Activated CD4-positive, alpha-beta memory T cell treated with anti-CD3 and anti-CD28 coated beads for 36 hours (primary cell): ENCODE measurements at places on chromosomes 13 and 19.
A peak's percentile ranks its signal among the peaks of the same experiment; 100 is the strongest.

DNA sequence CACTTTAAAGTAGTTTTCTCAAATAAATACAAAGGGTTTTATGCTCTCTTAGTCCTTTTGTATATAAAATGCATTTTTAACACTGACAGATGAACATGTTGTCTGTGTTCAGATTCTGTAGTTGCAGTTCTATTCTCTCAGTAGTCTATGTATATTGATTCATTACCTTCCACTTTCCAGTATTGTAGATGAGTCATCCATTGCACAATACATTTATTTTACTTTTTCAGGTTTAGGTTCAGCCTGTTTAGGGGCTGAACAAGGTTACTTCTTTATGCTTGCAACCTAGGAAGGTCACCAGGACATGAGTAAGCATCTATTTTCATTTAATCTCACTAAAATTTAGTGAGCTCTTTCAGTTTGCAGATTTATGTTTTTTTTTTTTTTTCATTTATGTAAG lies 173.6 kb downstream of the NALCN start:
- DNase-seq, result no peak

GRCh38 chr19:39401549-39402345 lies 4.9 kb upstream of the ZFP36 start:
- DNase-seq, result peak; percentile 94

- no peak for DNase-seq
Observed at GRCh38 chr13:47046706-47047105, 149.9 kb upstream of the HTR2A start.

GRCh38 chr19:53055117-53055516 lies 10.6 kb downstream of the ERVV-2 start:
- no peak for DNase-seq

DNA sequence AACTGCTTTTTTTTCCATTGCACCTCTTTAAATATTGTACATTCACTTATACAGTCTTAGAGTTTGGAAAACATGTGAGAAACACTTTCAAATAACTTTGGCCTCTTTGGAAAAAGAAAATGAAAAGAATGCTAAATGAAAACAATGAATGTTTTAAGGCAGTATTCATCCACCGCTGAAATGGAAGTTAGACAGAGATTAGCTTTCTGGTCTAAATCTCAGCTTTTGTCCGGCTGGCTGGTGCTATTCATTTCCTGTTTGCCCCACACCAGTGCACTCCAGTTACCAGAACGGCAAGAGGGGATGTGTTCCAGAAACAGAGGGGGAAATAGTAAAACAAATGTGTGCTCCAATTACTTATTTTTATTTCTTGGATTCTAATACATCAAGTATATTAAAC lies 1201.3 kb downstream of the EFNB2 start:
- no peak for DNase-seq

DNA sequence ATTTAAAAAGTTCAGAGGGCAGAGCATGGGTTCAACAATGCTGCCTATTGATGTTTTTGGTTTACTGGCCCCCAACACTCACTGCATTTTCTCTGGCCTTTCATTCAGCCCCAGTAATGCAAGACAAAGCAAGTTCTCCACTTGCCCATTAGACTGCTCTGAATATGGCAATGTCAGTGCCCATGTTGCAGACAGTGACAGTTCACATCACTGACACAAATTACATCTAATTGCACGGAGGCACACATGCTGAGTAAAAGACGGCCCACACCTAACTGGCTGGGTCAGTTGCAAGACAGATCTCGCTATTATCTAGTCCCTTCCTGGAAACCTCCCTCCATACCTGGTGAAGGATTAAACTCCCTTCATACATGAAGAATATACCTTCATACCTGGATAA lies 54.0 kb downstream of the ENOX1 start:
- no peak for DNase-seq

DNA sequence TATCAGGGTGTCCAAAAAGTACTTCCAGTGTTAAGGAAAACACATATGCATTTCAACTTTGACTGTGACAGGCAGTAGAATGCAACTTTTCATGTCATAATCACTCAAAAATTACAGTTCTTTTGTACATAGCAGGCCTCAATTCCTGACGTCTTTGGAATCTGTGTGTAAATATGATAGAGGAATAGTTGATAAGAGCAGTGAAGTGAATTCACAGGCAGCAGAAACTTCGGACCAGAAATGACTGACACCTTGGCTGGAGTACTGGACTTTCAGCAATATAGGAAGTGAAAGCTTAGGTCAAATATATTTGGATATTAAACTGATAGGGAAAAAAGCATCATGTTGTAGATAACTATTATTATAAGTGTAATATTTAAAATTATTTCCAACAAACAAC lies 1741.2 kb upstream of the PCDH20 start:
- DNase-seq, result no peak

GRCh38 chr19:1864480-1865171 lies 1.2 kb upstream of the KLF16 start:
- peak; percentile 78 for DNase-seq

DNA sequence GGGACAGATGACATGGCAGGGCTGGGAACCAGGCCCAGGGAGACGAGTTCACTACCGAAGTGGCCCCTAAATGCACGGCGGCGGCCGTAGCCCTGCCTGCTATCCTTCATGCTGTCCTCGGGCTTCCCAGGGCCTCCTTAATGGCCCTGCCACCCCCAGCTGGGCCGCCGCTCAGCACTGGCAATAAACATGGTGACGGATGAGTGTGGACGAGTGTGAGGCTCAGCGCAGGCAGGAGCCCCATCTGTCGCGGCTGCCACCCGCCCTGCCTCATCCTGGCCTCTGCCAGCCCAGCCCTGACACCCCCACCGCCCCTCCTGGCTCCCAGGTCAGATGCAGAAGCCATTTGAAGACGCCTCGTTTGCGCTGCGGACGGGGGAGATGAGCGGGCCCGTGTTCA lies 13.6 kb downstream of the PIN1 start:
- no peak for DNase-seq

DNA sequence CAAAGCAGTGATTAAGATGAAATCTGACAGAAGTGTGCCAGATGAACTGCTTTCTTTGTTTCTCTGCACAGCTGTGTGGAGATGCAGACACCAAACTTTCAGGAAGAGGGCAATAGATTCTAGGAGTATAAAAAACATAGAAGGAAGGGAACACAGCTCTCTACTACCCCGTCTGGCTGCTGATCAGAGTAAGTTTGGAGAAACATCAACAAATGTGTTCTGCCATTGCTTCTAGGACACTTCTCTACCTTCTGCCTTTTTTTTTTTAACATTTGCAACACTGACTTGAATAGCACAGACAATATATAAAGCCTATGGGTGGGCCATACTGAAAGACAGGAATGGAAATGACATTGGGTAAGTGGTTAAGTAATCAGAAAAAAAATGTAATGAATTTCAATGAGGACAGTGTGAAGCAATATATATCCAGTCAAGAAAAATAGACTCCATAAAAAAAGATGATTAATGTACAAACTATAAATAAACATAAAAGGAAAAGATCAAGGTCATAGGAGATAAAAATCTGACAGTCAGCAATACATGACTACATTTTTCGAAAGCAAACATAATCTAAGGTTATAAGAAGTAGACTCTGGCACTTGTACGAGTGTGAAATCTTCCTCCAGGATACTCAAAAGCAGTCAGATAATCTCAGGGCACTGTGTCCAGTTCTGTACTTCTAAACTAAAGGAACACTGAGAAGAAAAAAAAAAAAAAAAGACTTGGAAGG lies 21.4 kb downstream of the NUFIP1 start:
- DNase-seq, result no peak

- DNase-seq, result no peak
Observed at GRCh38 chr19:16605115-16605514, 22.9 kb downstream of the MED26 start.

- DNase-seq, result no peak
Observed at GRCh38 chr13:41156620-41157019, 24.0 kb upstream of the KBTBD6 start.

DNA sequence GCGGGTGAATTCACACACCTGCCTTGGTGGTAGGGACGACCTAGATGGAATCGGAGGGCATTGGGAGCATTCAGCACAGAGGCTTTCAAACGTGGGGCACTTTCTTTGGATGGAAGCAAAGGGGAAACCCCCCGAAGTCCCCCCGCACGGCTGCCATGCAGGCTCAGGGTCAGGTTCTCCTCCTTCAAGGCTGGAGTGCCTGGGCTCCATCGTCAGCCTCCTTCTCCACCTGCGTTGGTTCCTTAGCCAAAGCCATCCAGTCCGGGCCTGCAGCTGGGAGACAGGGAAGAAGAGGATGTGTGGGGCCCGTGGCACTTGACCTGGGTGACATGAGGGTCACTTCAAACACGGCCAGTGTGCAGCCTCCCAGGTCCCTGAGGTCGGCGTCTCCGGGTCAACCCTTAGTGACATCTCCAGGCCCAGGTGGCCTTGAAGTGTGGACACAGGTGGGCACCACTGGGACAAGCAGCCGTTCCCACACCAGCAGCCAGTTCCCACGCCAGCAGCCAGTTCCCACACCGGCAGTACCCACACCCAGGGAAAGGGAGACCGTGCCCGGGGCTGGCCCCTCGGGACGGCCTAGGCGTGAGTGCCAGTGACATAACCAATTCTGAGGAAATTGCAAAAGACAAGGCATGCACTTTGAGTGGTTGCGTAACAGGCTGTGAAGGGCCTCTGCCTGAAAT lies 116.0 kb downstream of the SOX1 start:
- DNase-seq, result no peak

DNA sequence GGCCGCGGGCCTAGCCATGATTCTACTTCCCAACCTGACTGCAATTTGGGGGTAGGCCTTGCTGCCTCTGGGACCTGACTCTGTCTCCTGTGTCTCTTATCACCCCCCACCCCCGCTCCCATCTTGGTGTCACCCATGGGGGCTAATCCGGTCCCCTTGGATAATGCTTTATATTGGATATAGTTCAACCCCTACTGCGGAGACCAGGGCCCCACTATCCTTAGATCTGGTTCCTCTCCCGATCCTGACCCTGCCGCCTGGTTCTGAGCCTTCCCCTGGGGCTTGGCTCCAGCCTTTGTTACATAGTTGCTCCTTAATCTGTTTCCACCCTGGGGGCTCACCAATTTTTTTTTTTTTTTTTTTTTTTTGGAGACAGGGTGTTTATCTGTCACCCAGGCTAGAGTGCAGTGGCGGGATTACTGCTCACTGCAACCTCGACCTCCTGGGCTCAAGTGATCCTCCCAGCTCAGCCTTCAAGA lies 1.3 kb downstream of the BLOC1S3 start:
- no peak for DNase-seq

GRCh38 chr19:3343619-3344502 lies 22.5 kb upstream of the NFIC start:
- DNase-seq, result peak; percentile 59

- no peak for DNase-seq
Observed at GRCh38 chr13:106493533-106494220, 41.8 kb downstream of the EFNB2 start.

- DNase-seq, result no peak
Observed at GRCh38 chr13:81721400-81721799, 1380.5 kb upstream of the SPRY2 start.

DNA sequence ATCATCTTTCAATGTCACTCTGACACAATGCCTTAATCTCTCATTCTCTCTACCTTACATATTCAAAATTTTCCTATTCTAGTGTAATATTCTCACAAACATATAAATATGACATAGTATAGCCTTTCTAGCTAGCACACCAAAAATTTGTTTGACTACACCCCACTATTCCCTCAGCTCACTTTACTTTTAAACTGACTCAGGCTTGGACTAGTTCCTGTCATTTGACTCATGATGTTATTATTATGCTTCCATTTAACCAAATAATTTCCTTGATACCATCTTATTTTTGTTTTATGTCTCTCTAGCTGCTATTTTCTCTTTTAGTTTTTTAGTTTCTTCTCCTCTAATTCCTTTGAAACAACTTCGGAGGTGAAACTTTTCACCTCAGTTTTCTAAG lies 1745.6 kb upstream of the PCDH20 start:
- DNase-seq, result no peak

DNA sequence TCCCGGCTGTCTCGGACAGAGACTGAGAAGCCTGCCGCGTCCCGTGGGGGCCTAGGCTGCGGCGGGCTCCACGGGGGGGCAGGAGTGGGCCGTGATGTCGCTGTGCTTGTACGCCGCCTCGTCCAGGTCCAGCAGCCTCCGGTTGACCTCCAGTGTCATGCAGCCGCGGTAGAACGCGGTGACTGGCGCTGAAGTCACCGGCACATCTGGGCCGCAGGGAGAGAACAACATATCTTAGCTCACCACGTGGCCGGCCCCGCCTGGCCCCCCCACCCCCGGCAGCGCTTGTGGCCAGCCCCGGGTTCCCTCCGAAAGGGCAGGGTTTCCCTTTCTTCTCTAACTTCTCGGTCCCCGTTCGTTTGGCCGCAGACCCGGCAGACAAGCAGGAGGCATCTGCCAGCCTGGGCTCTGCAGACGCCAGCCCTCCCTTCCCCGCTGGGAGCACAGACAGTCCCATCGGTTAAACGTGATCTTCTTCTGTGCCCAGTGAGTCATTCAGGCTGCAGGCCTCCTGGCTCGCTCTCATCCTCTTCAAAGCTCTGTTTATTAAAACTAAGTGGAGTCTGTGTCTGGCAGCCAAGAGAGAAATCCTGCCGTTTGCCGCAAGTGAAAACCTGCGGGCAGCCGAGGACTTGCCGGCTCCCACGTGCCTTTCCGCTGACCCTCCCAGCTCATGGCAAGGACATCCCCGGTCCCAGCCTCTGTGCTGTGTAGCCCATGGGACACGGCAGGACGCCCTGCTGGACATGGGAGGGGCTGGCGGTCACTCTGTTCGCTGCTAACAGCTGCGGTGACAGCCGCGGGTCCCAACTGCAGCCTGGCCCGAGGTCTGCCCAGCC lies 42.8 kb downstream of the GAS6 start:
- DNase-seq, result no peak

GRCh38 chr13:73417012-73417615 lies 358.3 kb downstream of the KLF5 start:
- no peak for DNase-seq

GRCh38 chr19:46732966-46733689 lies 12.7 kb upstream of the FKRP start:
- DNase-seq, result no peak

DNA sequence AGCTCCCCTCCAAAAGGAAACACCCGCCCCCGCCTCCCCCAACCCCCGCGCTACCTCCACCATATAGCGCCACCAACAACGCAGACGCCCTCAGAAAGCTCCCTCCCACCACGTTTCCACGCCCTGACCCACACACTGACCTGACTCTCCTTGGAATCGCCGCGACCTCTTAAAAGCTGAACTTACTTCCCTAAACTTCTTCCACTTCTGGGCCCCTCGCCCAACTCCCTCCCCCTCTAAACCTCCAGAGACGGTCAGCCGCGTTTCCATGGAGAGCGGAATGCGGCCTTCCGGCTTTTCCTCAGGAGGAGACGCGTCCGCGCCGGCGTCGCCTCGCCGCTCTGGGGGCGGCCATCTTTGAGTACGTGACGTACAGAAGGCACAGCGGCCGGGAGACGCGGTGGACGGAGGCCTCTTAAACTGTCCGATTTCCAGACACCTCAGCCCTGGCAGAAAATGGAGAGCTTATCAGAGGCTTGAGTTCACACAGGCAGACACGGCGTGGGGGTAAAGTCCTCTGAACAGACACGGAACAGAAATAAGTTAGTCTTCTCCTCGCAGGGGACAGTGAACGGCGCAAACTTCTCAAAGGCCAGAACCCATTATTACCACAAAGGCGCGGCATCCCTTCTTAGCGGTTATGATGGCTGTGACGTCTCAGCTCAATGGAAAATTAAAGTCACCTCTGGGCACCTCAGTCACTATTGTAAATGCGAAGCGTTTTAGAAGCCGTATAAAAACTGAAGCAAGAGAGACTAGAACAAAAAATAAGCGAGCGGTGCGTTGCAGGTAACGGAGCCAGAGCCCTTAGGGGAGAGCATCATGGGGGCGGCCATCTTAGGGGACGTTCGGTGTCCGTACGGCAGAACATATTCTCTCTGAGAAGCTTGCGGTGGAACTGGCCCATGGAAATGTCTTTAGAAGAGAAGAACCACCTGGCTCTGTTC lies at the start of gene ZNF432:
TSS of gene ZNF432 (minus strand) at position 284 of the 947 bp plus-strand sequence. CDS start 1,970 bp downstream, outside the sequence.
- peak; percentile 87 for DNase-seq
